ENCODE measurements at places on chromosomes 7 and 10. TPM values are rescaled to one million over a fixed set of nuclear protein-coding genes. Genes with fewer than 3 reads are reported as not detected.

Gene LEP
- not detected for total RNA-seq

Gene SPDYE2
- not detected for total RNA-seq

Gene CPVL
- 0.66 TPM for total RNA-seq

Gene CPA2
- not detected for total RNA-seq

Gene FRMPD2
- total RNA-seq: not detected

Gene TUBAL3
- not detected for total RNA-seq

Gene UTF1
- total RNA-seq: not detected

Gene C10orf62
- total RNA-seq: not detected

Gene SFRP5
- not detected for total RNA-seq

Gene ADAMTS14
- 29.4 TPM for total RNA-seq

Data from smooth muscle cell of trachea (primary cell).